Endothelial cell of umbilical vein (primary cell): ENCODE measurements at places on chromosomes 7 and 10.

- no peak for DNase-seq
These were observed 61.6 kb upstream of the GPR26 start for GRCh38 chr10:123604506-123604905.

DNA sequence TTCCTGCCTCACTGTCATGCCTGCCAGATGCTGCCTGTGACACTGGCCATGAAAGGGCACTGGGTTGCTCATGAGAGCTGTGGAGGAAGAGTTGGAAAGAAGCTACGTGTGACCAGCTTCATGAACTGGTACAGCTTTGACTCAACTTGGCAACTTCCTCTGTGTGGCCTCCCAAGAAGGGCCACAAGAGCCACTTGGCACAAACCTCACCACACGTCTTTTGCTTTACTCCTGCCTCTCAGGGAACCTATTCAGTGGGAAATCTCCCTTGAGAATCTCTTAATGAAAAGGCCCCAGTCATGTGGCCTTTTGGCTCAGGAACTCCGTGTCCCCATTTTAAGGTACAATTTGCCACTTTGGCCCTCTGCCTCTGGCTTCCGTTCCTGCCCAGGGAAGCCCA lies 54.5 kb downstream of the FRMD4A start:
- no peak for DNase-seq

DNA sequence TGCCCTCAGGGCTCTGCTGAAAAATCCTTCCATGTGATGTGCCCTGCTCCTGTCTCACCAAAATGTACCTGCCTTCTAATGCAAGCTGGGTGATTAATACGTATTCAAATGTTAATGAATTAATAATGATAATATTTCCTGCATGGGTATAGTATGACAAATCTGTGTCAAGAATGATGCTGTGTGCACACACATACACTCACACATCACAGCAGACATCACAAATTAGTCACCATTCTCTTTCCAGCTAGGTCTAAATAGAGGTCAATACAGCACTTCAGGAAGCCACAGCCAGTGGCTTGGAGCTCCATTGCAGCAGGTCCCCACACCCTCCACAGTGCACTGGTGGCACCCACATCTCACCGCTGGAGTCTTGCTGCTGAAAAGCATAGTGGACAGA lies 681.2 kb upstream of the NRP1 start:
- no peak for DNase-seq

GRCh38 chr10:16030562-16030961 lies 170.3 kb upstream of the MINDY3 start:
- no peak for DNase-seq

DNA sequence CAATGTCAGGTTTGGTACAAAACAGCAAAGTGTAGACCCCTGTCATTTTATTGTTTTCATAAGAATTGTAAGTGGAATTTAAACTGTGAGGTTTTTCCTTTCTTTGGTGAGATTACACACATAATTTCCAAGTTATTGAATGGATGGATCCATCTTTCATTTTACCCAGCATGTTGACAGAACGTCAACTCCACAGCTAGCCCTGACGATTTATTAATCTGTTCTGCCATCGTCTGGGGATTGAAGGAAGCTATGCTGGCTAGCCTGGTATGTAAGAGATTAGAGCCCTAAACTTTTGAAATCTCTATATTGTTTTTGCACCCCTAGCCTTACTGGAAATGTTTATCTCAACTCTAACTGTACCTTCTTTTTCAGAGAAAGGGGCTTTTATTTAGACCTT lies 8.6 kb downstream of the WNT16 start:
- no peak for DNase-seq

DNA sequence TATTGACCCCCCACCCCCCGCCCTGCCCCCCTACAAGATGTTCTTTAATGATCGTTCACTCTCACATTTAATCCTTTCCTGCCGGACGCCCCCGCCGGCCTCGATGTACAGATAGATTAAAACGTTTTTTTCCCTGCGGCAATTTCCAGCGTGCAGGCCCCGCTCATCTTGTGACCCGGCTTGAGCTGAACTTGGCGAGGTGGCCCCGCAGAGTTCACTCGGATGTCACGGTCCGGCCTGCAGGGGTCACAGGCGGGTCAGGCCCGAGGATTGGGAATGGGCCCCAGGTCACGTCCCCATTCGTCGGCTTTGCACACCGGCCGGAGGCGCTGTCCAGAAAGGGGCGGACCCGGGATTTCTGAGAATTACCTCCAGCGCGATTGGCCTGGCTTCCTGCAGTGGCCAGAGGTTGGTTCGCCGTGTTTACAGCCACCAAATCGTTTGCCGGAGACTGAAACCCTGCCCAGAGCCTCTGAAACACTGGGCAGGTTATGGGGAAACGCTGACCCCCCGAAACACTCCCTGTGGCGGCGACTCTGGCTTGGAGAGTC lies 1.9 kb upstream of the CYP26A1 start:
- DNase-seq: no peak

GRCh38 chr7:130662426-130662825 lies 6.1 kb downstream of the COPG2 start:
- no peak for DNase-seq
